Endothelial cell (in vitro differentiated cells): ENCODE measurements at places on chromosomes 5 and 9.

- peak; percentile 29 for DNase-seq
These were observed 276.5 kb downstream of the ARHGEF28 start for GRCh38 chr5:73902327-73903051.

DNA sequence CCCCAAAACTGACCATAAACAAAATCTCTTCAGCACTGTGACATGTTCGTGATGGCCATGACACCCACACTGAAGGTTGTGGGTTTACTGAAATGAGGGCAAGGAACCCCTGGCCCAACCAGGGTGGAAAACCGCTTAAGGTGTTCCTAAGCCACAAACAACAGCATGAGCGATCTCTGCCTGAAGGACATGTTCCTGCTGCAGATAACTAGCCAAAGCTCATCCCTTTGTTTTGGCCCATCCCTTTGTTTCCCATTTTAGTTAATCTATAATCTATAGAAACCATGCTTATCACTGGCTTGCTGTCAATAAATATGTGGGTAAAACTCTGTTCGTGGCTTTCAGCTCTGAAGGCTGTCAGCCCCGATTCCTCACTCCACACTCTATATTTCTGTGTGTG lies 21.8 kb upstream of the TUT7 start:
- no peak for DNase-seq

DNA sequence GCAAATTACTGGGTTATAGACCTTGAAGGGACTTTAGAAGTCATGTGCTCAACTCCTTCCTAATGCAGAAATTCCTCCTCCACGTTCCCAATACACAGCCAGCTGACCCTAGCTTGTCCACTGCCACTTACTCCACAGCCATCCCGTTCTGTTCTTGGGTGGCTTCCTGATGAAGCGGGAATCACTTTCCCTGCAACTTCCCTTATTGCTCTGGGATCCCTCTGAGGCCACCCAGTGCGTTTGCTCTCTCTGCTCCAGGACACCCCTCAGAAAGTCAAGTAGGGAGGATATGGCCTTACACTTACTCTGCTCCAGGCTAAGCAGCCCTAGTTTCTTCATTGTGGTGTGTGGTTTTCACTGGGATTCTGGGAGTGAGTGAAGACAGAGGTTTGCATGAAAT lies 55.5 kb downstream of the GALNT12 start:
- DNase-seq: no peak

DNA sequence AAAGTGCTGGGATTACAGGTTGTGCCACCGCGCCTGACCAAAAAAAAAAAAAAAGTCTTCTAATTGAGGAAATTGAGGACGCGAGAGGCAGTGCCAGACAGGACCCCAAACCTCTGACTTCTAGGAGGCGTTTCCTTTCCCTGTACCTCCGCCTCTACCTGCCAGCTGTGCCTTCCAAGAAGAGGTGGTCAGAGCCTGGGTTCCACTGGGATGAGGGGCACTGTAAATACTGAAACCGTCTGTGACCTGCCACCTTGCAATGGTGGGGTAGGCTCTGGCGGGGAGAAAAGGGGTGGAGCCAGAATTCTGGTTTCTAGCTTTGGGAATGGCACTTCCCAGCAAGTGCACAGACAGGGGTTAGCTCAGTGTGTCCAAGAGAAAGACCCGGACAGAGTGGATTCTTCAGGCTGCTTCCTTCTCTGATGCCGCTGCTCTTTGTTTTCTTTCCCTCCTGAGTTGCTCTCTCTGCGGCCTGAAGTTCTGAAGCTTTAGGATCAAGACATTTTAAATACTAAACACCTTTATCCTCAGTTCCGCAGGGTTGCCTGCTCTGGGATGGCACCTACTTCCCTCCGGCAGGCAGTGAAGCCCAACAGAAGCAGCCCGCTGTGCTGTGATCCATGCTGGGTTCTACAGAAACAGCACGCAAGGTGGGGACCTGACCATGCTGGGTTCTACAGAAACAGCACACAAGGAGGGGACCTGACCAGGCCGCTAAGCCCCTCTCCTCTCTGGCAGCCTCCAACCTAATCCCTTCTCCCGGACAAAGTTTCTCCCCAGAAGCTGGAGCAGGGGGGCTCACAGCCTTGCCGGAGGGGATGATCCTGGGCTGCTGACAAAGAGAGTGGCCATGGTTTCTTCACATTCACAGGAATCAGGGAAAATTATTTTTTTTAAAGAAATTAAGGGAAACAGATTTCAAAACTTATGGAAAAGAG lies 65.2 kb downstream of the OTULIN start:
- no peak for DNase-seq

- no peak for DNase-seq
These were observed 21.7 kb upstream of the FAT2 start for GRCh38 chr5:151612689-151613427.

DNA sequence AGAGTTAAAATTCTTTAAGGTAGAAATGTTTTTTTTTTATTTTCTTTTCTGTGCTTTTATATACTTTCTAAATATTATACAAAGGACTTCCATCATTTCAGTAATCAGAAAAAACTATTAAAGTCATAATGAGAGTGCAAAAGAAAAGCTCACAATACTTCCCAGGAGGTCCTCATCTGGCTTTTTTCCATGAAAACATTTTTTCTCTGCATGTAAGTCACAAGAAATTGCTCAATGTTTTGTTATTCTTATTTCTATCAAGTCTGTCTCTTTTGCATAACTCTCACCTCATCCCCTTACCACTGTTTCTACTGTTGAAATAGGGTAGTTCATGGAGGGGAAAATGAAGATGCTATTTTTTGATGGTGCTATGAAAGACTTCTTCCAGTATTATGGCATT lies 375.0 kb downstream of the TMEM232 start:
- DNase-seq: no peak

DNA sequence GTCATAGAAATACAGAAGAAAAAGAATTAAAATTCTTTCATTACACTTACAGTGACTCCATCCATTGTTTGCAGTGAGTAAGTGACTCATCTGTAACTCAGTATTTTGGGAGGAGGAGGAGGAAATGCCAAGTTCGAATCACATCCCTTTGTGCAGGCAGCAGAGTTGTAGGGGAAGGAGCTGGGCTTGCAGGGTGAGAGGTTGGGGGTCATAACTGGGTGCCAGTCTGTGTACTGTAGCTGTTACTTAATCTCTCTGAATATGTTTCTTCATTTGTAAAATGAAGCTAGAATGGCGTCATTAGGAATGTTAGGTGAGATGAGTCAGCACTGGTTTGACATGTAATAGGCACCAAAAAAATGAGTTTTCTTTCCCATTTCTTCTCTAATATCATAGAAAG lies 235.7 kb upstream of the ADAMTSL1 start:
- no peak for DNase-seq

DNA sequence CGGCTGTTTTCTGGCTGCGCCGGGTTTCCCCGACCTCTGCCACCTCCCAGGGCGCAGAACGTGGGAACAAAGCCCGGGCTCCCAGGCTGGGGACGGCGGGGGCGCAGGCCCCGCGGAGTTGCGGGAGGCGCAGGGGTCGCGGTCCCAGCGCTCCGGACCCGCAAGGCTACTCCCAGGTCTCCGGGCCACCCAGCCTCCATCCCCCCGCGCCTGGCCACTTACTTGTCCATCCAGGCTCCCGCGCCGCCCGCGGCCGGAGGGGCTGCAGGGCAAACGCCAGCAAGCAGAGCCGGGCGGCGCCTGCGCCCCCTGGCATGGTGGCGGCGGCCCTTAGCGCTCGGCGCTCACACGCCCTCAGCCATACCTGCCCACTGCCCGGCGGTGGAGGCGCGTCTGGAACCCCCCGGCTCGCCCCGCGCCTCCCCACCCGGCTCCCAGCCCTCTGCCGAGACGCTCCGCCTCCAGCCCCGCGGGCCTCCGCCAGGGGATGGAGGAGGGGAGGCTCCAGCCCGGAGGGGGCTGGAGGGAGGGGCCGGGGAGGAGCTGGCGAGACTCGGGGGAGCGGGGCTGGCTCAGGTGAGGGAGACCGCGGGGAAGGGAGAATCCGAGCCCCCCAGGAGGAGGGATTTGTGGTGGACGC lies at the start of gene ADAM19:
TSS of gene ADAM19 (minus strand) at position 395 of the 640 bp plus-strand sequence. CDS start at position 316, 79 bp downstream.
- DNase-seq: peak; percentile 77

DNA sequence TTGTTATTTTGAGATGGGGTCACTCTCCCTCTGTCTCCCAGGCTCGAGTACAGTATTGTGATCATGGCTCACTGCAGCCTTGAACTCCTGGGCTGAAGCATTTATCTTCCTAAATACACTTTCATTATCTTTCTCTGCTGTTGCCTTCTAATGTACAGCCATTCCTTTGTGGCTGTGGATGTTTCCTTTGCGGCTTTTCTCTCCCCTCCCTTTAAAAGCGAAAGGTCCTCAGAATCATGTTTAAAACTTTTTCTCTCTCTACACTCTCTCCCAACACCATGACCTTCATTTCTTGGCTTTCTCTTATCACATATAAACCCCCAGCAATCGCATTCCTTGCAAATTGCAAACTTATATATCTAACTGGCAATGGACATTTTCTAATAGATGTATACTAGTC lies 1.6 kb downstream of the IFNA2 start:
- DNase-seq: no peak

GRCh38 chr5:99037668-99038067 lies 108.9 kb upstream of the CHD1 start:
- DNase-seq: no peak

DNA sequence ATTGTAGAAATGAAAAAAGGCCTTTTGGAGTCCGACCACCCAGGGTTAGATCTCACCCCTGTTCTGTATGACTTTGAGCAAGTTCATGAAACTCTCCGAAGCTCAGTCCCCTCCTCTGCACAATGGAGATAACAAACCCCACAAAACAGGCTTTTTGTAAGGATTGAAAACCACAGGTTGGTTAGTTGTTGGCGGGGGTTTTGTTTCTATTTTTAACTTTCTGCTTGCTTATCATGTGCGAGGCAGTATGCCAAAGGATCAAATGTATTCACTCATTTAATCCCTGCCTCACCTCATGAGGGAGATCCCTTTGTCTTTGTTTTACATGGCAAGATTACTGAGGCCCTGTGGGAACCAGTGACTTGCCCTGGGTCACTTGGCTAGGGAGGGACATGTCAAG lies 539.1 kb downstream of the CDK5RAP2 start:
- DNase-seq: no peak

DNA sequence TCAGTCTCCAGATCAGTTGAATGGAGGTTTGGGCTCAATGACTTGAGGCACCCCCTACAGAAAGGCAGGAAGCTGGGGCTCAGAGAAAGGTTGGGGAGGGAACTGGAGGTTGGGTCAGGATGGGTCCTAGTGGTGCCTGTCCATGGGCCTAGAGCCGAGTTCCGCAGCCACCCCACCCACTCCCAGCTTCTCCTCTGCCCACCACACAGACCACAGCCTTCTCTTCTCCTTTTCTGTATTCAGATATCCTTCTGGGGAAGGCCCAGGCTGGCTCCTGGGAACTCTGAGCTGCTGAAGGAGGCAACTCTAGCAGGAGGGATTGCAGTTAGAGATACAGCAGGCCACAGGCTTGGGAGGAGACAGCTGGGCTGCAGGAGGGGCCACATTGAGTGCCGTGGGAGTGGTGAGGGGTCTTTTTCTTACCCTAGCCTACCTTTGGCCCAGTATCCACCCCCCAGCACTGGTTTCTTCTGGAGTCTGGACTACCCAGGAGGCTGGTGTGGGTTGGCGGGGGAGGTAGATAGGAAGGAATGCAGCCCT lies 15.4 kb upstream of the PTGS1 start:
- no peak for DNase-seq

DNA sequence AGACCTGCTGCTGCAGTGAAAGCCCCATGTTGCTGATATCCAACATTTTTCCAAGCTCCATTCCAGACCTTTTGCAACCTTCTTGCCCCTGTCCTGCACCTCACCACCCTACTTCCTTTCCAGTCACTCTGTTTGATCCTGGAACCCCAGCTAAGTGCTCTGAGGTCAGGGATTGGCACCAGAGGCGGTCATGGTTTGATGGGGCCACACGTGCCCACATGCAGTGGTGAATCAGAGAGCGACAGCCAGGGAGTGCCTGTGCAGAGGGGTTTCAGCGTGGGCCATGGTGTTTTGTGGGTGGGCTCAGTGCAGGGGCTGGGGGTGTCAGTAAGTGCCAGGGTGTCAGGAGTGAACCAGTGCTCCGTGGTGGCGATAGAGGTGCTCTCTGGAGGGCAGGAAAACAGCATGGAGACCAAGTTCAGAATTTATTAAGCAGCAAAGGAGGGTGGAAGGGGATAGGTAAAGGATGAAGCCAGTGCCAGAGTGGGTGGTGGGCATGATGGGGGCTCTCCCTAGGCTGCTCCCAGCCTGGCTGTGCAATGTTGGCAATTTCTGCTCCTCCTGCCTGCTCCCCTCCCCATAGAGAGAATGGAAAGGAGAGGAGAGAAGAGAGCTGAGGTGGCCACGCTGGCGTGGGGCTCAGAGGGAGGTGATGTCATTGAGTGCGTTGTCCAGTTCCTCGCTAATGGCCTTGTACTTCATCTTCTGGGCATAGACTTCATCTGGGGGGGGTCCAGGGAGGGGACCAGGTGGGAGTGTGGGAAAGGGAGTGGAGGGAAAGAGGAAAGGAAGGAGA lies 7.0 kb downstream of the TPM2 start:
- DNase-seq: no peak

- DNase-seq: no peak
These were observed 94.1 kb upstream of the LIFR start for GRCh38 chr5:38650540-38650939.

DNA sequence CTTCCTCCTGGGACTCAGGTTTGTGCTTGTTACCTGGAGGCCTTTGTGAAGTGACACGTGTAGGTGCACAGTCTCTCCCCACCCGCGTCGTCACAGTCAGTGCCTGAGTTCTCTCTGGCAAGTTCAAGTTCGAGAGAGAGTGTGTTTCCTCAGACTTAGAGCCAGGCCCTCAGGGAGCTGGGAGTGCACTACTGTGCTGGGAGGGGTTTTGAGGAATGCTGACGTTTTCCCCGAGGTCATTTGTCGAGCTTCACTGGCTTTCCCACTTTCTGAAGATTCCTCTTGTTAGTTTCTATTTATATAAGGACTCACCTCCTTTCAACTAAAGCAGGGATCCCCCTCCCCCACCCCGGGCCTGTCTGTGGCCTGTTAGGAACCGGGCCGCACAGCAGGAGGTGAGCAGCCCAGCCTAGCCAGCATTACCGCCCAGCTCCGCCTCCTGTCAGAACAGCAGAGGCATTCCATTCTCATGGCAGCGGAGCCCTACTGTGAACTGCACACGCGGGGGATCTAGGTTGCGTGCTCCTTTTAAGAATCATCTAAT lies 209.2 kb downstream of the DIRAS2 start:
- DNase-seq: peak; percentile 32

GRCh38 chr9:98226516-98226915 lies 28.9 kb downstream of the TBC1D2 start:
- no peak for DNase-seq

- no peak for DNase-seq
These were observed 29.4 kb downstream of the SYK start for GRCh38 chr9:90830977-90831376.

- no peak for DNase-seq
These were observed 190.0 kb upstream of the GRAMD2B start for GRCh38 chr5:126233256-126233655.

GRCh38 chr5:127700237-127700766 lies 2.9 kb upstream of the CCDC192 start:
- no peak for DNase-seq
